Tibial nerve (tissue), 4 donors: ENCODE measurements at places on chromosomes 1 and 21.
A peak's percentile ranks its signal among the peaks of the same experiment; 100 is the strongest.

DNA sequence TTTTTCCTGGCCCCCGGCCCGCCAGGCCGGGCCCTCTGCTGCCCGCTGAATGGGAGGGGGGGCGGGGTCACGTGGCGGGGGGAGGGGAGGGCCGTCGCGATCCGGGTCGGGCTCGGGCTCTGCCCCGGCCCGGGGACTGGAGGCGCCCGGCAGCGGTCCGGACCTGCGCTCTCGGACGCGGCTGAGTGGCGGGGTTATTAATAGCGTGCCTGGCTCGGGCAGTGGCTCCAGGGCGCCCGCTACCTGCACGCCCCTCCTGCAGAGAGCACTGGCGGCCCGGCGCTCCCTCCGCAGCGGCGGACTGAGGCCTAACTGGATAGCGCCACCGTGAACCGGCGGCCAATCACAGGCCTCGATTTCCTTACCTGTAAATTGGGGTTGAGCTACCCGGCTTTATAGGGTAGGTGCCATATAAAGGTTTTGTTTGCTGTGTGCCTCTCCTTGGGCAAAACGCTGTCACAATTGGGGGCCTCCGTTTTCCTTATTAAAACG is 28.1 kb downstream of the AHDC1 start:
- no peak for DNase-seq
- peak overlapping the region; percentile 10 for H3K4me3 ChIP-seq
- no peaks in the 10 kb centered on the region for H3K27me3 ChIP-seq
- H3K27ac ChIP-seq, result peak overlapping the region; percentile 95

DNA sequence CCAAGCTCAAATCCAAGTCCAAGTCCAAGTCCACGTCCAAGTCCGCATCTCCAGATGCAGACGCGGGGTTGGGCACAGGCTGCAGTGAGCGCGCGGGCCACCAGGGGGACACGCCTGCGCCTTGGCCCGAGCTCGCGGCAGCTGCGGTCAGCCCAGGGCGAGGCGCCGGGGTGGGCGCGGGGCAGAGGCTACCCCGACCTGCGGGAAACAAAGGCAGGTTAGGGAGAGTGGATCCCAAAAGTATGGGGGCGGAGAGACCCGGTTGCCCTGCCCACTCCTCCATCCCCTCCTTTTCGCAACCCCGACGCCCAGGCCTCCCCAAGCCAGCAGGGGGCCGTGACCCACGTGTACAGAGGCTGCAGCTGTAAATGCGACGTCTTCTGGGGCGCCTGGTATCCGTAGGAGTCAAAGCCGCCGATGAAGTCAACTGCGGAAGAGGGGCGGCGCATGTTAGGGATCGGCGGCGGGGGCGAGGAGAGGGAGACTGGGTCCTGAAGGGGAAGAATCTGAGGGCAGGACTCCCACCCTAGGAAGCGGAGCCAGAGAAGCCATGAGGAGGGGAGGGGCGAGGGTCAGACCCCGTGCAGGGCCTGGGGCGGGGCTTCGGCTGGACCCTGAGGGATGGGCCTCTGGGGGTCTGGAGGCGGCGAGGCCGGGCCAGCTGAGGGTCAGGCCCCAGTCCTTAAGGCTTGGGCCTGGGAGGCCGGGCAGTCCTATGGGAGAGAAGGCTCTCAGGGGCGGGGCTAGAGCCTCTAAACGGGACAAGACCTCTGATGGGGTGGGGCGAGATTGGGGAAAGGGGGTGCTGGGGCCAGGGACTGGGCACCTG is 58.0 kb downstream of the NKAIN1 start:
- H3K4me1 ChIP-seq, result peaks cover 18% of the 10 kb centered on the region
- peak; percentile 36 for DNase-seq
- no peak overlapping the region for H3K4me3 ChIP-seq
- no peak overlapping the region for H3K27ac ChIP-seq

DNA sequence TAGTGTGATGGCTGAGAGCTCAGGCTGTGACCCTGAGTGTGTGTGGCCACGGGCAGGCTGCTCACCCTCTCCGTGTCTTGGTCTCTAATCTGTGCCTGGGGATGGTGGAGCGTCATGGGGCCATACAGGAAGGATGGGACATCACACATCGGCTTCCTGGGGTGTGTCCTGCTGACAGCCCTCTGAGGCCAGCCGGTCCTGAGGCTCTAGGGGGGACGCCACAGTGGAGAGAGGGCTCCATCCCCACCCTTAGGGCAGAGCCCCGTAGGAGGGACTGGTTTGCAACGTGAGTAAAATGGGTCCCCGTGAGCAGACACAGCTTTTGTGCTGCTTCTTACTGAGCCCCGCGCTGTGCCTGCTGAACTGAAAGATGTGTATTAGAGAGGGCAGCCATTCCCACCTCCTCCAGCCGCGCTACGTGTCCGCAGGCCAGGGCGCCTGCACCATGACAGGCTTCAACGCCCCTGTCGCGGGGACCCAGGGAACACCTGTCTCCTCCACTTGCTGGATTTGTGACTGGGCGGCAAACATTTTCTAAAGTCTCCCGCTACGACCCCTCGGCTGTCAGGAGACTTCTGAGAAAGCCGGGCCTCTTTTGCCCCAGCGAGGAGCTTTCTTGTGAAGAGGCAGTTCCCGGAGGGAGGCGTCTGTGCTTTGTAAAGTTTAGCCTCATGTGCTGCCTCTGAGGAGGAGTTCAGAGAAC is 8.1 kb downstream of the COL18A1 start:
- H3K4me3 ChIP-seq, result no peak overlapping the region
- H3K27me3 ChIP-seq, result no peaks in the 10 kb centered on the region
- H3K4me1 ChIP-seq, result no peaks in the 10 kb centered on the region

- no peak overlapping the region for H3K4me3 ChIP-seq
- H3K27ac ChIP-seq, result no peak overlapping the region
- no peaks in the 10 kb centered on the region for H3K36me3 ChIP-seq
- H3K4me1 ChIP-seq, result no peaks in the 10 kb centered on the region
Observed at GRCh38 chr1:201095581-201095980, 16.6 kb downstream of the CACNA1S start.

- no peak overlapping the region for H3K27ac ChIP-seq
- no peaks in the 10 kb centered on the region for H3K27me3 ChIP-seq
- H3K4me3 ChIP-seq, result no peak overlapping the region
- DNase-seq, result no peak
Observed at GRCh38 chr1:94614996-94615395, 73.4 kb upstream of the F3 start.
